ENCODE measurements at places on chromosomes 6 and 20.

DNA sequence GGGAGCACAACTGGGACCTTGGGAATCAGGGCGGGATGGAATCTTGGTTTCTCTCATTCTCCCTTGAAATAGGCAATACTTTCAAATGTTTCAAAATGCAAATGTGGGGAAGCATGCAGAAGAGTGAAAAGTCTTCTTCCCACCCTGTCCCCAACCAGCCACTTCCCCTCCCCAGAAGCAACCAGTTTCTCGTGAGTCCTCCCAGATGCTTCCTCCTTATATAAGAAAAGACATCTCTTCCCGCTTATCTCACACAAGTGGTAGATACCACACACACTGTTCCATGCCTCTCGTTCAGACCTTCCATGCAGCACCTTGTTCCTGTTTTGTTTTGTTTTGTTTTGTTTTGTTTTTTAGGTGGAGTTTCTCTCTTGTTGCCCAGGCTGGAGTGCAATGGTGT lies 25.1 kb downstream of the HCK start:
- no peak for DNase-seq

- no peak for DNase-seq
Observed at GRCh38 chr6:139490482-139490881, 116.0 kb upstream of the CITED2 start.

- DNase-seq: no peak
Observed at GRCh38 chr20:63070301-63070625, 63.5 kb upstream of the BHLHE23 start.

- no peak for DNase-seq
Observed at GRCh38 chr6:18707714-18708439, 320.7 kb downstream of the RNF144B start.

GRCh38 chr6:108565893-108566292 lies 5.2 kb downstream of the FOXO3 start:
- peak; percentile 85 for DNase-seq

- DNase-seq: no peak
Observed at GRCh38 chr6:74902089-74902488, 303.8 kb downstream of the COL12A1 start.

DNA sequence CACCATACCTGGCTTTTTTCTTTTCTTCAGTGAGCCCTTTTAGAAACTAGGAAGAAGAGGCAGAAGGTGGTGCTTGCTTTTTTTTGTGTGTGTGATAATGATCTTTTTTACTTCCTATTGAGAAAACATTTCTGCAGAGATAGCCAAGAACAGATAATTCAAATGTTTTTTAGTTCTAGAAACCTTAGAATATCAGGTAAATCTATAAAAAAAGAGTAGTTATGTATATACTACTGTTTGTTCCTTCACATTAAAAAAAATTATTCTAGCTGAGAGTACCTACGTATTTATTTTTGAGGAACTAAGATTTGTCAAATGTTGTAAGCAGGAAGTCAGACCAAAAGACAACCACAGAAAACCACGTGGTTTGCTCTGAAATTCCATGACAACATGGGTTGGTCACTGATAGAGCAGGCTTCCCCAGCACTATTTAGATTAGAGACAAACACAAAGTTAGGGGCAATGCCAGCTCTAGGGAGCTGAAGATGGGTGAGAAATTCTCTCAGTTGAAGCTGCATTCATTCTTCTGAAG lies 12.8 kb downstream of the STK4 start:
- DNase-seq: no peak

DNA sequence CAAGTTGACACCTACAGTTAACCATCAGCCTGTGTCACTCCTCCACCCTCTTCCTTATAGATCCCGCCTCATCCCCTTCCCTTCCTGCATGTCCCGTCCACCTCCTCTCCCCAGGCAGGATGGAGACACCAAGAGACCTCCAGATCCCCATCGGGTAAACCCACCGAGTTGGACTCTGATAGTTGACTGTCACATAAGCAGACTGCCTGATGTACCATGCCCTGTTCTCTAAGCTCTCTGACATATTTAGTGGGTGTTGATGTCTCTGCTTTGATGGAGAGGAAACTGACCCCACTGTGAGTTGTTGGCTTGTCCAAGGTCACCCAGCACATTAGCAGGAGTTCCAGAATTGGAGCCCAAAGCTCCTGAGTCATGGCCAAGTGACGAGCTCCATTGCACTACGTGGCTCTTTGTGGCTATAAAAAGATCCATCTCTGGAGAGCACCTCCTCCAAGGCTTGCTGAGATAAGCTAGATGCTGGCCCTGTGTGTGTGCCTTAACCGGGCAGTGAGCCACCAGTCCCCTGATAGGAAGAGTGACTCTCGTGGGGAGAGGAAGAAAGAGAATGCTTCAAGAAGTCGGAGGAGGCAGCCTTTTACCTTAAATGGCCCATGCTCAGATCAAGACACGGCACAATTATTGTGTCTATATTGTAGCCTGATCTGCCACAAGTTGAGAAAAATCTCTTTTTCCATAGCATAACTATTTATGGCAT lies 236.0 kb upstream of the ECI2 start:
- DNase-seq: peak; percentile 68

- no peak for DNase-seq
Observed at GRCh38 chr6:5481750-5482149, 220.4 kb downstream of the FARS2 start.

GRCh38 chr6:157538168-157538567 lies 157.2 kb downstream of the ZDHHC14 start:
- no peak for DNase-seq

- no peak for DNase-seq
Observed at GRCh38 chr20:44746367-44747165, 901 bp downstream of the KCNK15 start.

GRCh38 chr6:37783856-37784584 lies 35.5 kb upstream of the ZFAND3 start:
- DNase-seq: no peak

DNA sequence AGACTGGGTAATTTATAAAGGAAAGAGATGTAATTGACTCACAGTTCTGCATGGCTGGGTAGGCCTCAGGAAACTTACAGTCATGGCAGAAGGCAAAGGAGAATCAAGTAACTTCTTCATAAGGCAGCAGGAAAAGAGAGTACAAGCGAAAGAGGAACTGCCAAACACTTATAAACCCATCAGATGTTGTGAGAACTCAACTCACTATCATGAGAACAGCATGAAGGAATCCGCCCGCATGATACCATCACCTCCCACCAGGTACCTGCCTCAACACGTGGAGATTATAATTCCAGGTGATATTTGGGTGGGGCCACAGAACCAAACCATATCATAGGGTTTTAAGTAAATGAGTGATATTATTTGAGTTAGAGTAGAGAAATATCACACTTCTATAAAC lies 189.3 kb downstream of the TSHZ2 start:
- no peak for DNase-seq

- DNase-seq: no peak
Observed at GRCh38 chr20:2797136-2797983, 3.1 kb downstream of the CPXM1 start.

DNA sequence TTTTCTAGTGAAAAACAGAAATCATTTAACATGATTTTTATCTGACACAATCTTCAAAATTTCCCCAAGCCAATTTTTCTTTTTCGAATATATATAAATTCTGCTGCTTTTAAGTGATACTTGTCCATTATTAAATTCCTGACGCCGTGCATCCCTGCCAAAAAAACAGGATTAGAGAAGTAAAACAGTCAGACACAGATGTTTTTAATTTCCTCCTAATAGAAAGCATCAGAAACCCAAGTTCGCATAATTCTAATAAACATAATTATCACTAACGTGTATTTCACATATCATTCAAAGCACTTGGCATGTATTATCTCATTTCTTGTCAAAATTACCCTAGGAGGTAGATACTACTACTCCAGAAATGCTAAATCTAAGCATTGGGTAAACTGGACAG lies 179.5 kb downstream of the ZFP64 start:
- DNase-seq: no peak

GRCh38 chr6:70371454-70372105 lies 41.7 kb upstream of the FAM135A start:
- peak; percentile 28 for DNase-seq

DNA sequence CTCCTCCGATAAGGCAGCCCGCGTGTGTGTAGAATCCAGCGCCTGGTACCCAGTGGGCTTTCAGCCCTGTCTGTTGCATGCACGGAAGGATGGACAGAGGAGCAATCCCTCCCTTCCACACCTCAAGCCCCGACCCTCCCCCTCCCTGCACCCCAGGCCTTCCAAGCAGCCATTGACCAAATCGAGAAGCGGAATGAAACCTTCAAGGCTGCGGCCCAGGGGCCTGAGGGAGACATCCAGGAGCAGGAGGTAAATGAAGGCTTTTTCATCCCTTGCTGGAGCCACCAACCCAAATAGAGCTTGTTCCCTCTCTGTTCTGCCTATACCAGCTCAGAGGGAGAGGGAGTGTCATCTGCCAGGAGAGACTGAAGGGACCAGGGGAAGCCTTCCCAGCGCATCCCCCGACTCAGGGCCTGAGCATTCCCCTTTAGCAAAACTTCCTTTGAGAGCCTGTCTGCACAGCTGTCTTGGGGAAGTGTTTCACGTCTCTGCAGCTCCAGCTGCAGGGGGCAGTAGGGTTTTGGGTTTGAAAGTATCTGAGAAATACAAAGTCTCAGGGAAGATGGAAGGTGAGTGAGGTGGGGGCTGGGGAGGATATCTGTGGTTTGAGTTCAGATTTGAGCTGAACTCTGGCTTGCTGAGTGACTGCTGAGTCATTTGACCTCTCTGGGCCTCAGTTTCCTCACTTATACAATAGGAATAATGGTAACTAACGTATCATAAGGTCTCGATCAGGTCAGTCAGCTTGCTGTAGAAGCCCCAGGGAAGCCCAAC lies 16.1 kb downstream of the FGD2 start:
- no peak for DNase-seq

DNA sequence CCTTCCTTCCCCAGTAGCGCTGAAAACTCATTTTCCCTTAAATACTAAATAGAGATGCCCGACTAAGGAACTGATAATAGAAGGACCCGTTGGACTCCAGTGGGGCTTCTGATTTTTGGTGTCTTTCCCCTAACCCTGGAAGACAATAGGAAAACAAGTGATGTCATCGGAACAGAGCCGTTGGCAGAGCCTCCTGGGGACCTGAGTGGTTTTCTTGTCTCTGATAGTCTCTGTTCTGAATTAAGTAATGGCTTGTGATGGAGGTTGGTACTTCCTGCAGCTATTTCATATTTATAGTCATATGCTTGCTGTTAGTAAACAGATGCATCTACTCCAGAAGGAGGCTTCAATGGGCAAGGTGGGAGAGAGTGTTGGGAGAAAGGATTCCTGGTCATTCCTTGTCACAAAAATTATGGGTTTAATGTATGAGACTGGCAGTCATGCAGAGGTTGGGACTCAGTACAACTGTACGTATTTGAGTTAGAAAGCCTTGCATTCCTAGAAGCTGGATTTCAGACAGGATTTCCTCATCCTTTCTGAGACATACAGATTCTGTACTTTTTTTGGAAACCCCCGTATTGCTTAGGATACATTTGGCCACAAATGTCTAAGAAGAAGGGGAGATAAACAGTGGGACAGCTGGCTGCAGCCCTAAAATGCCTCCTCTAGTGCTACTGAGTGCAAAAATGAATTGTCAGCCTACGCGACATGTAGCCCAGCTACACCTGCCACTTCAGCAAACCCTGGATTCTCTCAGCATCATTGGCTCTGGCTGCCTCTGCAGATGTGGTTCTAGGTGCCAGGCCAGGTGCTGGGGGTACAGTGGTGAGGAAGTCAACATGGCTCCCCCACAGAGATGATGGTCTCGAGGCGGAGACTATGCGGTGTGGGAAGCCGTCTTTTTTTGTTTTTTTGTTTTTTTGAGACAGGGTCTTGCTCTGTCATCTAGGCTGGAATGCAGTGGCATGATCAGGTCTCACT lies 38.1 kb downstream of the CDS2 start:
- no peak for DNase-seq

- DNase-seq: no peak
Observed at GRCh38 chr6:103047567-103047966, 1654.1 kb downstream of the GRIK2 start.

DNA sequence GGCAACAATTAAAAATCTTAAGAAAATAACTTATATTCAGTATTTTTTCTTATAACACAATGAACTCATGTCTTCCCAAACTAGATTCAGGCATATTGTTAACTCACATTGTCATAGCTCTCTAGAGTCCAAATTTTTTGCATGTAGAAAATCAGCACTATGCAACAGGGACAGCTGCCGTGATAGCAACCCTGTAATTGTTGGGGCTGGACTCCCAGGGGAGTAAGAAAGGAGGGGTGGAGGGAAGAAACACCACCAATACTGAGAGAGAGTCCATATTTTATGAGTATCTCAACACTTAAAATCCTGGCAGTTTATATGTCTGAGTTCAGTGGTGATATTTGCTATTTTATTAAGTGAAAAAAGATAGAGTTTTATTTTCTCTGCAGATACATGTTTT lies 89.6 kb upstream of the HS3ST5 start:
- DNase-seq: no peak

- no peak for DNase-seq
Observed at GRCh38 chr6:5068153-5068751, 16.9 kb upstream of the PPP1R3G start.

All from GM04504 (cell line).